Upper lobe of right lung (tissue), 1 donor: ENCODE measurements at places on chromosomes 13 and 19.

GRCh38 chr19:2774953-2775555 lies 8.0 kb downstream of the SGTA start:
- peak; percentile 85 for DNase-seq

DNA sequence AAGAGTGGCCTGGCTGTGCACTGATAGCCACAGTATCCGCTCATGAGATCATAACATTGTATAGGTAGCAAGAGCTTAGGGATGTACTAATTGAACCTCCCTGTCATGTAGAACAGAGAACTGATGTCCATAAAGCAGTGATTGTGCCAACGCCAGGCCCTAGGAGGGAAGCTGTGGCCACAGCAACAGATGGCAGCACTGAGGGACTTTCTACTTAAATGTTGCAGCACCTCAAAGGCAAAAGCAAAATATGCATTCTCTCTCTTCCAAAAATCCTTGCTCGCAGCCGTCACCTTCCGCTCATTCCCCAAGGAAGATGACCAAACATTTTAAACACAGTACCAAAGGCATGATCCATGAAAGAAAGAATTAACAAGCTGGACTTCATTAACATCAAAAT lies 32.3 kb downstream of the COL4A1 start:
- DNase-seq: no peak

GRCh38 chr19:38135150-38135998 lies 88.6 kb downstream of the DPF1 start:
- no peak for DNase-seq

DNA sequence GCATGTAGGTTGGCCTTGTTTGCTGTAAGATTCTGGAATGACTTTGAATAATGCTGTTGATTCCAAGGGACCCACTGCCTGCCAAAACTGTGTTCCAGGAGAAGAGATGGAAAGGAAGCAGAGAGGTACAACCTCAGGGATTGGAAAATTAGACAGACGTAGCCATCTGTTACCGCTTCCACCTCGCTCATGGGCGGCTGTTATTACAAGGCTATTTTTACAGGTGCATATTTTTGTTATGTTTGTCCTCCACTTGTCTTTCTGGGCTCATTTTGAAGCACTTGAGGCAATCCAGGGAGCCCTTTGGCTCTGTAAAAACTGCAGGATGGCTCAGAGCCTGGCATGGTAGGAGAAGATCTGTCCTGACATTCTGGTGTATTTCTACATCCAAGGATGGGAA lies 276.4 kb upstream of the TMTC4 start:
- no peak for DNase-seq

DNA sequence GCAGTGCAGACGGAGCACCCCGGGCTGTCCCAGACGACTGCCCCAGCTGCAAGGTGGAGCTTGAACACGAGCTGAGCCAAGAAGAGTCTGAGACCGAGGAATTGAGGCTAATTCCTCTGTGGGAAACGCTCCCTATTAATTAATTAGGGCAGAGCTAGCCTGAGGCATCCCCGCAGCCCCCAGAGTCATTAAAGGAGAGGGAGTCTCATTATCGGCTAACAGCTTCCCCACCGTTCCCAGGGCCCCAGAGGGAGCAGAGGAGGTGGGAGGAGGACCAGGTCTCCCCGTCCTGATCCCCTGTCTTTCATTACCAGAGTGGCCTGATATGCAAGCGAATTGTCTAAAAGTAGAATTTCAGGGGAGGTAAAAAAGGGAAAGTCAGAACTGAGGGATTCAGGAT lies 13.1 kb upstream of the SLC1A6 start:
- DNase-seq: no peak

DNA sequence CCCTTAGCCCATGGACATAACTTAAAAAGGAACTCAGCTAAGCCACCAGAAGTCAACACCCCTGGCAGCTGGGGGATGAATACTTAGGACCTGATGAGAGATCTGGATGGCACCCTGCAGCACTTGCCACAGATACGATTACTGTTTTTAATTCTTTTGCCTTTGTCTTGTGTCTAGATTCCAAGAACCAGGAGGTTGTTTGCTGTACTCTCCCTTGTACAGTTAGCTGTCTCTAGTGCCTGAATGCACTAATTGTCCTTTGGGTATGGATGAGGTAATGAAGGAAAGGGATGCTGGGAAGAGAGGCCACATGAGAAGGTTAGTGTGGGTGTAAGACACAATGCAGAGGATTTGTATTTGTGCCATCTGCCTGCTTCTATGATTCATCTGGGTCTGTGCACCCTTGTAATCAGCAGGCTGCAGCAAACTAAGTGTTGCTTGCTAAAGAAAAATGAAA lies 385.8 kb downstream of the KCNRG start:
- no peak for DNase-seq

GRCh38 chr13:97100821-97101220 lies 106.5 kb upstream of the OXGR1 start:
- DNase-seq: no peak

DNA sequence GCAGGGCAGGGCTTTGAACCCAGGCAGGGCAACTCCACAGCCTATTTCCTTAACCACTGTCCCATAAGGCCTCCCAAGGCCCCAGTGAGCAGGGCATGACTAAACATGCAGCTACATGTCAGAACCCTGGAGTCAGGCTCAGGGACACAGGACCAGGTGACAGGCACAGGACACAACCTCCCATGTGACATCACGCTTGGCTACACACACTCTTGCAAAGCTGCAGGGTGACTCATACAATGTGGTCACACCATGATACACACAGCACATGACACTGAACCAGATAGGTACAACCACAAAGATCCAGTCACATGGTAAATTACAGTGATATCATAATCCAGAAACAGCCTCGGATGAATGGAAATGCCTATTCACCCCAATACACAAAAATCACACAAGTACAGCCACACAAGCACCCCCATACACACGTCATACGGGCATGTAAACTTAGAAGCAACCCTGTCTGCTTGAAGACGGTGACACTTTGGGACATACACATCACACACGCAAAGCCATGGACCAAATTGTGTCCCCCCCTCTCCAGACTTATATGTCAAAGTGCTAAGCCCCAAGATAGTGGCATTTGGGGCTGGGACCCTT lies 14.5 kb downstream of the KLK4 start:
- no peak for DNase-seq

GRCh38 chr13:106859533-106859904 lies 291.6 kb upstream of the ARGLU1 start:
- DNase-seq: no peak

DNA sequence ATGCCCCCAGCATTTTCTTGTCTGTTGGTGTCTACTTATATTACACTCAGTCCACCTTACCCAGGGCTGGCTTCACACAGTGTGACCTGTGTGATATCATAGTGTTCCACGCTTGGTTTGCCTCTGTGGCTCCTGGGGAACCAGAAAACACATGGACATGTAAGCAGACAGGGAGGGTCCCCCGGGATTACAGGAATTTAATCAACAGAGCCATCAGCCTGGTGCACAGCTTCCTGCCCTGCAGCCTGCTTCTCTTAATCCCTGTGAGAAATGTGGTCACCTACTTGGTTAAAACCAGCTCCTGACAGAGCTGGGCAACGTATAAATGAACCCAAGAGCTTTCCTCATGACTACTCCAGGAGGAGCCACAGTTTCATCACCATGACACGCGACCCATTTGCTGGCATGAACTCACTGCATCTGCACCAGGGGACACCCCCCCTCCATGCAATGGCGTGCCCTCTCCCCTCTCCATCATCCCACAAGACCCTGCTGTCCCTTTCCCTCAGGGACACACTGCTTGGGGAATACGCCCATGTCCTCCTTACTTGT lies 152.1 kb downstream of the UQCRFS1 start:
- no peak for DNase-seq

DNA sequence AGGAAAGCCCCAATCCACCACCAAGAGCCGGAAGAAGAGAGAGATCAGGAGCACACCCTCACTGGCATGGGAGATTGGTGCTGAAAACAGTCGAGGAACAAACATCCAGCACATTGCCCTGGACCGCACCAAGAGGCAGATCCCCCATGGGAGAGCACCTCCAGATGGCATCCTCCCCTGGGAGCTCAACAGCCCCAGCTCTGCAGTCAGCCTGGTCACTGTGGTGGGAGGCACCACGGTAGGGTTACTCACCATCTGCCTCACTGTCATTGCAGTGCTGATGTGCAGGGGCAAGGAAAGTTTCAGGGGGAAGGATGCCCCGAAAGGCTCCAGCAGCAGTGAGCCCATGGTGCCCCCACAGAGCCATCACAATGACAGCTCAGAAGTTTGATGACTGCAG lies 110.2 kb downstream of the STOML3 start:
- no peak for DNase-seq

GRCh38 chr13:100235311-100235901 lies 146.5 kb downstream of the PCCA start:
- no peak for DNase-seq

GRCh38 chr19:35596366-35596999 lies 10.5 kb downstream of the PMIS2 start:
- no peak for DNase-seq

DNA sequence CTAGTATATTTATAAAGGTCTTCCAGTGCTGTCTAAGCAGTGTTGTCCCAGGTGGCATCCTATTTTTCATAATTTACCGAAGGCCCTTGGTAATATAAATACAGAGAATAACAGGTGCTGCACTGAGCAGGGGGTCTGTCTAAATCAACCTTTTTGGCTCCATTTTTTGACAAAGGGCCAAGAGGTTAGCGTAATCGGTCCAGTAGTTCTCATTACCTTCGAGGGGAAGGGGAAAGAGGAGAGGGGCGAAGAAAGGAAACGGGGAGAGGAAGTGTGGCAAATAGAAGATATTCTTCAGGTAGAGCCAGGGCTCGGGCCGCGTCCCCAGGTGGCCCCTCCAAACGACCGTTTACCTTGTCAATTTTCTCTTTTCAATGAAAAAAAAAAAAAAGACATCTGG lies 749 bp upstream of the PAN3 start:
- DNase-seq: no peak

DNA sequence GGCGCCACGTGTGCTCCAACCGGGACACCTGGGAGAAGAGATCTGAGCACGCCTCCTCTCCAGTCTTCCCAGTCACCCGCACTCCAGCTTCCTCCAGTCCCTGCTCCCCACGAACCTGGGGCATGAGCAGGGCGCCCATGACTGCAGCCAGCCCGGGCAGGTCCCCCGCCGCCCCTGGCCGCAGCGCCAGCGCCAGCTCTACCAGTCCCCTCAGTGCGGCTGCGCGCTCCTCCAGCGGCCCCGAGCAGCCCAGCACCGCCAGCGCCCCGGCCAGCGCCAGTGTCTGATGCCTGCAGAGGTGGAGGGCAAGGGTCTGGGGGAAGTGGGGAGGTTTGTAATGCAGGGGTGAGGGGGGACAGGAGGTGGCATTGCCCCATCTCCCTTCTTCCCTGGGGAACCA lies 13.1 kb downstream of the SH2D3A start:
- peak; percentile 65 for DNase-seq

DNA sequence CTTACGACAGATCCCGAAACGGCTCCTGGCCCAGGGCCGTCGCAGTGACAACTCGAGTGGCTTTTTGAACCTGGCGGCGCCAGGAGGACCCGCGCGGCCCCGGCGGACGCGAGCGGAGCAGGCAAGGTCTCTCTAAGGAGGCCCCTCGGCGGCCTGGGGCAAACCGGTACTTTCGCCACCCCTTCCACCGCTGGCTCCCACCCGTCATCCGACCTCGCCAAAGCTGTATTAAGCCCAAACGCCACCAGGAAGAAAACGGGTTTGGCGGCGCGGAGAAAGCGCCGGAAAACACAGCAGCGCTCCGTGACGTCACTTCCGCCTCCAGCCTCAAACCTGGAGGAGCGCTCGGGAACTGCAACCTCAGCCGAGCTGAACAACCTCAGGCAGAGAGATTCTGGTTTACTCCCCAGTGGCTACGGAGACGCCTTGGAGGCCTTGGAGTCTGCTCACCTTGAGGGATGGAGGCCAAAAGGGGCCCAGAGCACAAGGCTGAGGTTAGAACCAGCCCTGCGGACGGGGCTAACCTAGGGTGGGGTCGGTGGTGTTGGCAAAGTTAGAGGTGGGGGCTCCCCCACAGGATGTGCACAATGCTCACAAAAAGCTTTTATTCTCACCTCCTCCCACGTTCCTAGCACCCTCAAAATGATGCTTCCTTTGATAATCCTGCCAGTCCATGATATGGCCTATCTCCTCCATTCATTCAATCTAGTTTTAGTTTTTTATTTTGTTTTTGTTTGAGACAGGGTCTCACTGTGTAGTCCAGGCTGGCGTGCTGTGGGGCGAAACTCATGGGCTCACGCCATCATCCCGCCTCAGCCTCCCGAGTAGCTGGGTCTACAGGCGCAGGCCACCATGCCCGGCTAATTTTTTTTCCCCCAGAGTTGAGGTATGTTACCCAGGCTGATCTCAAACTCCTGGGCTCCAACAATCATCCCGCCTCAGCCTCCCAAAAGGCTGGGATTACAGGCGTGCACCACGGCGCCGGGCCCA lies at the start of gene ZNF266:
ZNF266 (minus strand) TSS at position 295 of the 990 bp plus-strand sequence. CDS start 15,484 bp downstream, outside the sequence.
- DNase-seq: peak; percentile 94

DNA sequence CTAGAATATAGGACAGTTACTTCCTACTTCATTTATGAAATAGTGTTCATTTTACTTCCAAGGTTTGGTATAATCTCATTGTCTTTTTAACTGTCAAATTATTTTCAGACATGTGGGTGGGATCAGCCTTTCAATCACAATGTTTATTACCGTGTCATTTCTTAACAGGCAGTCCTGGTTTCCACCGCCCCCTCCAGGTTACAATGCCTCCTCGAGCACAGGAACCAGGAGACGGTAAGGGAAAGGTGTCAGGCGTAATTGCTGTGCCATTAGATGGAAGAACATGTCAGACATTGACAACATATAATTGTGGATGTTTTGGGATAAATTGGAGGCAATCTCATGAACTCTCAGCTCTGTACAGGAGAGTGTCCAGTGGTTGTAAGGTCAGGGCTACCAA lies 36.5 kb downstream of the SCEL start:
- no peak for DNase-seq

- DNase-seq: no peak
Measured at GRCh38 chr13:32663660-32664059, 77.4 kb downstream of the PDS5B start.

- no peak for DNase-seq
Measured at GRCh38 chr19:10521461-10522171, 4.4 kb upstream of the S1PR5 start.

GRCh38 chr13:50729177-50729576 lies 114.3 kb downstream of the DLEU7 start:
- DNase-seq: no peak

DNA sequence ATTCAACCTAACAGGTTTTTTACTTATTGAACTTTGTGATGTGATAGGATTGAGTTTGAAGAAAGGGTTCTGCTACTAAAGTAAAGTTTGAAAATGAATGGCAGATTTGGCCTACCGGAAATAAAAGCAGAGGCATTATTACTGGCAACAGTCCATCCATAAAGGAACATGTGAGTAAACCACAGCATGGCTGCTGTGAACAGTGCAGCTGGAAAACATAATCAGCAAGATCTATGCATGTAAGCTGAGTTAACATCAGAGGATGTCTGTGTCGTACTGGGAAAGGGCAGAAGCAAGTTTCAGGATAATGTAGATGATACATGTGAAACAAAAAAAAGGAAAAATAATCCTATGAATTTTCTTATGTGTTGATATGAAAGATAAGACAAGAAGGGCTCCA lies 87.6 kb downstream of the CYSLTR2 start:
- no peak for DNase-seq
